ENCODE measurements at places on chromosomes 2 and 18.

DNA sequence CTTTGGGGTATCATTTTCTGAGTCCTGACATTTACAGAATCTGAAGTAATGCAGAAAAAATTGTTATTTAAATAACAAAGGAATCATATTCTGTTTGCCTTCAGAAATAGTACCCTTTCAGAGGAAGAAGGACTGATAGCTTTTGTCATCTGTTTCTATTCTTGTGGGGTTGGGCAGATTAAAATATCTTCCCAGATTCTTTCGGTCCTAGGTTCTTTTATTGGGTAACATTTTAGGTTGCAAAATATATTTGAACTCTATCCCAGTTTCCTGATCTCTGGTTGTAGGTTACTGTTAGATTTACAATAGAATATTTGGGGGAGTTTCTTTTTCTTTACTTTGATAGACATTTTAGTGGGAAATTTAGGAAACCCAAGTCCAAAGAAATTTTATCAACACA, 550.5 kb downstream of the SPAG16 start:
- DNase-seq: no peak

GRCh38 chr18:13984080-13984479, 68.7 kb upstream of the MC2R start:
- DNase-seq: no peak

- no peak for DNase-seq
Observed at GRCh38 chr18:11955239-11956029, 25.9 kb upstream of the IMPA2 start.

GRCh38 chr2:75140288-75140687, 59.0 kb downstream of the TACR1 start:
- DNase-seq: no peak

- no peak for DNase-seq
Observed at GRCh38 chr2:75506101-75506697, 54.5 kb downstream of the EVA1A start.

- no peak for DNase-seq
Observed at GRCh38 chr2:162929571-162929970, 91.0 kb upstream of the KCNH7 start.

DNA sequence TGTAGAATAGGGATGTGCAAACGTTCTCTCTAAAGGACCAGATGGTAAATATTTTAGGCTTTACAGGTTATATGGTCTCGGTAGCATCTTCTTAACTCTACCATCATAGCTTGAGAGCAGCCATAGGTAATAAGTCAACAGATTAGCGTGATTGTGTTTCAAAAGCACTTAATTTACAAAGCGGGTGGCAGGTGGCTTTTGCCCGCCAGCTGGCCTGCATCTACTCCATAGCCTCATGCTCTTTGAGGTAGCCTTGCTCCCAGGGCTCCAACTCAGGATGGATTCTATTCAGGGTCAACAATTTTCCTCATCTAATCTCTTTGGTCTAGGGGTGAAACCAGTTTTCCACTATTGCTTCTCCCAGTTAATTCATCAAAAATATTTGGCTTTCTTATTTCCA, 5.0 kb upstream of the ATP9B start:
- no peak for DNase-seq

DNA sequence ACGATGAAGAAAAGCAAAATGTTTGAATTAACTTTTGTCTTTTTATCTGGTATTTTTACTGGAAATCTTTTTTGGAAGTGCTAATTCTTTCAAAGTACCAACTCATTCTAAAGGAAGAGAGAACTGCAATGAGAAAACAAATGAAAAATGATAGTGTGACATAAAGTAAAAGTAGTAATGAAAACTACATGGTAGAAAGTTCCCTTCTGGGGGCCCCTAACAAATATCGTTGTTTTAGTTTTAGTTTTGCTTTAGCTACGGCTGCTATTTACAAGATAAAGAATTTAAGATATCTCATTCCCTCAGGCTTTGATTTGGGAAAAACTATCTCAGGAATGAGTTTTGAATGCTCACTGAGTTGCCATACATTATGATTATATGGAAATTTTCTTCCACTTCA, 161.4 kb downstream of the XIRP2 start:
- DNase-seq: no peak

GRCh38 chr2:226585130-226585561, 214.5 kb downstream of the IRS1 start:
- DNase-seq: no peak

- DNase-seq: no peak
Observed at GRCh38 chr2:75288760-75289159, 89.4 kb upstream of the TACR1 start.

DNA sequence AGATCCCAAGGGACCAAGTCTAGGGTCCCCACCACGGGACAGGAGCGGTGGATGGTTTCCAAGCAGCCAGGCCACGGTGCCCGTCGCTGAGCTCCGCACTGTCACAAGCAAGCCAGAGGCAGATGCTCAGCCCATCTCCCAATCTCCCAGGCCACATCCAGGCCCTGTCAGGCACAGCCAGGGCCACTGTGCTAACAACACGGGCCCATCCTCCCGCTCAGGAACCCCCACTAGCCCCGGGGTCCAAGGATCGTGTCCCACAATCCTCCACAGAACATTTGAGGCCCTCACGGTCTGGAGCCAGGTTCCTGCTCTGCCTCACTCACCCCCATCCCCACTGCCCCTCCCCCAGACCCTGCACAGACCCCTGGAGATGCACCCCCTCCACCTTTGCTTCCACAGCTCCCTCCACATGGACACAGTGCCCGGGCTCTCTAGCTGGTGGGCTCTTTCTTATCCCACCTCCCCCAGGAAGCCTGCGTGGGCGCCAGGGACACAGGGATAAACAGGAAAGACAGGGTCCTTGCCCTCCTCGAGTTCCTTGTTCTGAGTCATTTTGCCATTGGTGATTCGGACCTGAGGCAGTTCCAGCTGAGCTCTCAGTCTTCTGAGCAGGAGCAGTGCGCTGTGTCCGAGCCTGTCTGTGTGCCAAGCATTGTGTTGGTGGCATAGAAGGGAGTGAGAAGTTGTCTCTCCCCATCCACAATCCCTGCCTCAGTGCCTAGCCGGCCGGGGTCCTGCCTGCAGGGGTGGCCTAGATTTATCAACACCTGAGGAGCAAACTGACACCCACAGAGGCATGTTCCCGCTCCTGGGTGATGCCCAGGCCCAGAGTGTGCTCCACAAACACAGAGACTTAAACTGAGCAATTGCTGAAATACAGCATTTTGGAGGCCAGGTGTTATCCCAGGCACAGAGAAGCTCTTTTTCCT, 7.0 kb downstream of the CROCC2 start:
- DNase-seq: no peak

DNA sequence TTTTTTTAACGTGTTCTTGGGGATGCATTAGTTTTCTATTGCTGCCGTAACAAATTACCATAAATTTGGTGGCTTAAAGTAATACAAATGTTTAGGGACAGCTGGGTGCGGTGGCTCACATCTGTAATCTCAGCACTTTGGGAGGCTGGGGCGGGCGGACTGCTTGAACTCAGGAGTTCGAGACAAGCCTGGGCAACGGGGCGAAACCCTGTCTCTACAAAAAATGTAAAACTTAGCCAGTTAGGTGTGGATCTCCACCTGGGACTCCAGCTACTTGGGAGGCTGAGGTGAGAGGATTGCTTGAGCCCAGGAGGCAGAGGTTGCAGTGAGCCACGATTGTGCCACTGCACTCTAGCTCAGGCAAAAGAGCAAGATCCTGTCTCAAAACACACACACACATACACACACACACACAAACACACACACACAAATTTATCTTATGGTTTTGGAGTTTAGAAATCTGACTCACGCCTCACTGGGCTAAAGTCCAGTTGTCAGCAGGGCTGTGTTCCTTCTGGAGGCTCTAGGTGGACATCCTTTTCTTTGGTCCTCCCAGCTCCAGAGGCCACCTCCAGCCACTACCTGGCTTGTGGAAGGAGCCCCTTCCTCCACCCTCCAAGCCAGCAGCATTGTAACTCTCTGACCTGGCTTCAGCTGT, 76.1 kb downstream of the SEPTIN10 start:
- no peak for DNase-seq

DNA sequence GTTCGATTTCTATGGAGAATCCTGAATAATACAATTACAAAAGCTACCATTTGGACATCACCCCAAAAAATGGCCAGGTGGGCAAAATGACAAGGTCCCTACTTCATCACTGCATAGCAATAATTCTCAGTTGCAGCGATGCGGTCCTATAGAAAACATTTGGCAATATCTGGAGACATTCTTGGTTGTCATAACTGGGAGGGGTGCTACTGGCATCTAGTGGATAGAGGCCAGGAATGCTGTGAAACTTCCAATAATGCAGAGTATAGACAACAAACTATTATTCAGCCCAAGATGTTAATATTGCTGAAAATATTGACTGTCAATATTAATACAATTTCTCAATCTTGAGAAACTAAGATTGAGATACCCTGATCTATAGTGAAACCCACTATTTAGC, 637.8 kb upstream of the PKDCC start:
- no peak for DNase-seq

DNA sequence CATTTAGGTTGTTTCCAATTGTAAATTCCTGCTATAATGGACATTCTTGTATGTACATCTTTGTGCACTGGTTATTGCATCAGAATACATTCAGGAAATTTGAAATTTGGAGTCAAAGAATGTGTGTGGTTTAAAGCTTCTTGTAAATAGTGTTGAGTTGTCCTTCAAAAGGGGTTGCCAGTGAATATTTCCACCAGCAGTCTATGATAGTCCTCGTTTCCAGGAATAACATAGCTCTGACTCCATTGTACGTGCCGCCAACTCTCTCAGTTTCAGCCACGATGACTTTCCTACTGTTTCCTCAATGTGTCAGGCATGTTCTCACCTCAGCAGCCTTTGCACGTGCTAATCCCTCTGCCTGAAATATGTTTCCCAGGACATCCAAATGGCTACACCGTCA, 10.9 kb upstream of the HS6ST1 start:
- DNase-seq: no peak

DNA sequence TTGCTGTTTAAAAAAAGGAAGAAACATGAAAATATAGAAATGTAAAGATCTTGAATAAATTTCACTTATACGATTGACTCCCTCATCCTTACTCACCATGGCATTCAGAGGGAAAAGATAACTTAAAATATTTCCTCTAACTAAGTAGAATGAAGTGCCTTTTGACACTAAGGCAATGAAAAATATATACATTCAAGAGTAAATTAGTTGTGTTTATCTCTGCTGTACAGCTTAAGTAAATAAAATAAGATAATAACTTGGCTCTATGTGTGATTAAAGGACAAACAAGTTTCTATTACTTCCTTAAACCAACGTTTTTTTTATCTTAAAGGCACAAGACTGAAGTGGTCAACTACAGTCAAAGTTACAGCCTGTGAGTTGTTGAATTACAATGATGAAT, 142.3 kb upstream of the LRRTM4 start:
- no peak for DNase-seq

DNA sequence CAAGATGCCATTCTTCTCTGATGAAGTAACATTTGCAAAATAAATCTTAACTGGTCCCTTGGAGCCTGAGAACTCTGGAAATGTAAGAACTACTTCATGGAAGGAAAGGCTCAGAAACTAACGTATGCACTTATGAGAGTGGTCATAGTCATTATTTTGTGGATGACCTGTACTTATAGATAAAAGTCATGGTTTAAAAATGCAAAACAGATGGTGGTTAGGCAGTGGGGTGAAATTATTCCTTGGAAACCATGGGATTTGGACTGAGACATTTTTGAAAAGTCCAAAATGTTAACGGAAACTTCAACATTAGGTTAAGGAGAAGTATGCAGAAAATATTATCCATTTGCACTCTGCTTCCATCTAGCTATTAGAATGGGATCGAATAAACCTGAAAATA, 223.0 kb downstream of the ICOS start:
- DNase-seq: no peak
